ENCODE measurements at places on chromosomes 4 and X.

DNA sequence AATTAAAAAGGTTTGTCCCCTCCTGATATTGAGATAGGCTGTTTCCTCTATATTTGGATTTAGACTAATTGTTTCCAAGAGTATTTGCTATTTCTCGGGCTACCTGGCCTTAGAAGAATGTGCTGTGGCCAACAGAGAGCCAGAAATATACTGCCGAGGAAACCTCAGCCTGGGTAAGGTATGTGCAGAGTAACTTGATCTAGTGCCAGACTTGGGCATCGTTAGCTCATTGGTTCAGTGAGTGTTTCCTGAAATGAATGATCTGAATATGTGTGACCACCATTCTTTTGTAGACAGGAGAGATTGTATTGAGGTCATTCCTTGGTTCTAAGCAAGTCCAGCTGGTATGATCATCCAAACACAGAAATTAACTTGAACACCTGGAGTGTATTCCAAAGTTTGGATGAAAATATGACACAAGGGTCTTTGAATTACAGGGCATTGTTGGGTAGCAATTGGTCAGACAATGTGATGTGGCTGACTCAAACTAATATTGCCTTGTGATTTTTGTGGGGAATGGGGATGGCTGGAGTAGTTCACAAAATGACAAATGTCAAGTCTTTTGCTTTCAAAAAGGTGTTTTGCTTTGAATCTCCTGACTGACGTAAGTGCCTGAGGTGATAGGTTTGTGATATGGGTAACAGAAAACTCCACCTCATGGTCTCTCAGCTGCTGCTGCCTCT is 100.2 kb upstream of the CXCL13 start:
- no peaks in the 10 kb centered on the region for H3K36me3 ChIP-seq
- no peak overlapping the region for H3K4me3 ChIP-seq
- no peaks in the 10 kb centered on the region for H3K4me1 ChIP-seq
- DNase-seq: no peak
- H3K27ac ChIP-seq: no peak overlapping the region
- no peaks in the 10 kb centered on the region for H3K27me3 ChIP-seq

- no peak overlapping the region for H3K27ac ChIP-seq
- H3K27me3 ChIP-seq: no peaks in the 10 kb centered on the region
- H3K4me1 ChIP-seq: no peaks in the 10 kb centered on the region
- DNase-seq: no peak
- H3K4me3 ChIP-seq: no peak overlapping the region
Measured at GRCh38 chrX:69320116-69320515, 154.9 kb upstream of the PJA1 start.

- H3K27ac ChIP-seq: no peak overlapping the region
- H3K4me3 ChIP-seq: no peak overlapping the region
Measured at GRCh38 chr4:79174490-79175252, 151.2 kb downstream of the NAA11 start.

DNA sequence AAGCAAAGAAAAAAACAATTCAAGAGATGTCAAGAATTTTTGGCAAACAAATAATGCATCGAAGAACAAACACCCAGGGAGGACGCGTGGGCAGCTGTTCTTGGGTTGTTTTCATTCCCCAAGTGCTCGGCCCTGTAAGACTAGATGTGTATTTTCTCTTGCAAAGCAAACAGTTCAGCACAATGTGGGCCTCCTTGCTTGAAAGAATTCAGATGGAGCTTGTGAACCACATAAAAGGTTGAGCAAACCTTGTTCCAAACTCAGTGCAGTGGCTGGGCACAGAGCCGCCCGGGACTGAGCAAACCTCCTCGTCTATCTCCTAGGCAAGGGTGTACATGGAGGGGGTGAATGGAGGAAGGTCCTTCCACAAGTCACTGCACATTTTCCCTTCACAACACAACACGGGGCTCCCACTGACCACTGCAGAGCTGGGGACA is 82.4 kb downstream of the HTRA3 start:
- H3K27me3 ChIP-seq: no peaks in the 10 kb centered on the region
- peak; percentile 67 for DNase-seq
- H3K4me3 ChIP-seq: no peak overlapping the region
- H3K4me1 ChIP-seq: peaks cover 37% of the 10 kb centered on the region

DNA sequence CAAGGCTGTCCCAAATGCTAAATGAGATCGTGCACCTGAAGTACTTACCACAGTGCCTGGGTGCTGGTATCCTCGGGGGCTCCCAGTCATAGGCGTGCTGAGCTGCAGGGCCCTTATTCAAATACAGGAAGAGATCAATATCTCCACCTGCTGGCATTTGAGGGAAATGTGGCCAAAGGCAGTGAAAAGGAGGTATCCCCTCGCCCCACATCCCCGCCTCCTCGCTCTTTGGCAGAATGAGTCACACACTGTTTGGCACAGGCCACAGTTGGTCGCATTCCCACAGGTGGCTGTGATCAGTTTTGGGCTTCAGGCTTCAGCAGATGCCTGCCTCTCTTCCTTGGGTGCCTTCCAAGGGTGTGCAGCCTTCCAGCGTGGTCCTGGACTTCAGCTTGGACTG is 28.4 kb downstream of the ZNF185 start:
- H3K36me3 ChIP-seq: no peaks in the 10 kb centered on the region
- H3K4me3 ChIP-seq: no peak overlapping the region

DNA sequence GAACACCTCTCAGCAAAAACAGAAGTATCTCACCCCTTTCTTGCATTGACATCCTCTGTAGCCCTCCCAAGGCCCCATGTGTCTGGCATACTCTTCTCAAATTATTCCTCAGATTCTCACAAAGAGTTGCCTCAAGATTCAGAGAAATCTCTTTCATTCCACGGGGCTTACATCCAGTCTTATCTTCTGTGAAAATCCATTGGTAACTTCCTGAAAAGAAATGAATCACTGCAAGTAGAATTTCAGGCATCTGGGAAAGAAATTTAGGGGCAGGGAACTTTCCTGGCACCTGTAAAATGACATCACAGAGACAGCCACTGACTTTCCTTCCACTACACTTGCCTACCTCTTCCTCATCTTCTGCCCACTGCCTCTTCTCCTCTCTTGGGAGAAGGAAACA is 182.5 kb upstream of the ARHGEF9 start:
- H3K27me3 ChIP-seq: no peaks in the 10 kb centered on the region
- DNase-seq: no peak
- no peak overlapping the region for H3K27ac ChIP-seq

DNA sequence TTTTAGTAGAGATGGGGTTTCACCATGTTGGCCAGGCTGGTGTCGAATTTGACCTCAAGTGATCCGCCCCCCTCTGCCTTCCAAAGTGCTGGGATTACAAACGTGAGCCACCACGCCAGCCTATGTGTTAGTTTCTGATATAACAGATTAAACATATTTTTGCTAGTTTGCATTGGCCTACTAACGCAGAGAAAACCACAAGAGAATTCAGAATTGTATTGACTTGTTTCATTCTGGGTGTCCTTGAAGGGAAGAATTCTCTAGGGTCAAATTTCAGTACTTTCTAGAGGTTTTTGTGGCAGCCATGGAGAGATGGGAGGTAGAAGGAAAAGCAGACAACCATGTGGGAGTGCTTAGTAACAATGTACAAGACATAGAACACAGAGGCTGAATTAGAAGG is 46.1 kb upstream of the BMPR1B start:
- no peaks in the 10 kb centered on the region for H3K4me1 ChIP-seq
- no peaks in the 10 kb centered on the region for H3K27me3 ChIP-seq
- no peaks in the 10 kb centered on the region for H3K36me3 ChIP-seq
- H3K4me3 ChIP-seq: no peak overlapping the region
- H3K27ac ChIP-seq: no peak overlapping the region

- no peak overlapping the region for H3K4me3 ChIP-seq
- DNase-seq: peak; percentile 6
- no peaks in the 10 kb centered on the region for H3K27me3 ChIP-seq
Measured at GRCh38 chrX:1395646-1396216, 3.8 kb upstream of the SLC25A6 start.

DNA sequence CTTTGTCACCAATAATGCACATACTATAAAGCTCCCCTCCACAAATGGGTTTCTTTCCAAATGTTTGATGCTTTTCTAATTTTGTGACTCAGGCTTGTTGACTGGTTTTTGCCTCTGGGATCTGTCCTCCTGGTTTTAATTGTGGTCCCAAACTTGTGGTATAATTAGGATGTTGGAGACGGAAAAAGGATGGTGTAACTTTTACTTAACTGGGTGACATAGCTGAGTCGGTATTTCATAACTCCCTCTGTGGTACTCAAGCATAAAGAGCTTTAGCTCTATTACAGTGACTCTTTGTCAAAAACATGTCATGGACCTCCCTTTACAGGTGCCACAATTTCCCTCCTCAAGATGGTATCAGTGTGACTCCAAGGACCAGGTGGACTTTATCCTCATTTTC is 119.7 kb upstream of the RBPJ start:
- no peak for DNase-seq
- H3K4me3 ChIP-seq: no peak overlapping the region

- H3K4me3 ChIP-seq: no peak overlapping the region
- peak overlapping the region; percentile 45 for H3K27ac ChIP-seq
- H3K36me3 ChIP-seq: no peaks in the 10 kb centered on the region
- DNase-seq: no peak
Measured at GRCh38 chr4:143389579-143390195, 53.0 kb downstream of the GAB1 start.

DNA sequence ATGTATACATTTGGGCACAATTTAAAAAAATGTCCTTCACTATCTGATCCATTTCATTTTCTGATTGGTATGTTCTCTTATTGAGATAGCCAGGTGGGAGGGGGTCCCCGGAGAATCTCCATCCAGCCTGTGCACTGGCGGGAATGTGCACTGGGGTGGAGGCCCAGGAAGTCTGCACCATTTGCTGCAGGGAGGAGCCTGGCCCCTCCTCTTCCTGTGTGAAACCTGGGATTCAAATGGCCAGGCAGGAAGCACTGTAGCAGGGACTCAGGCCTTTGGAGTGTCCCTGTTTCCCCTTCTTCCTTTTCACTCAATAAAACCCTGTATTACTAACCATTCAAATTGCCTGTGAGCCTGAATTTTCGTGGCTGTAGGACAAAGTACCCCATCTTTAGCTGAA is 44.3 kb downstream of the GPRIN3 start:
- no peaks in the 10 kb centered on the region for H3K4me1 ChIP-seq
- H3K27ac ChIP-seq: no peak overlapping the region
- no peaks in the 10 kb centered on the region for H3K36me3 ChIP-seq

DNA sequence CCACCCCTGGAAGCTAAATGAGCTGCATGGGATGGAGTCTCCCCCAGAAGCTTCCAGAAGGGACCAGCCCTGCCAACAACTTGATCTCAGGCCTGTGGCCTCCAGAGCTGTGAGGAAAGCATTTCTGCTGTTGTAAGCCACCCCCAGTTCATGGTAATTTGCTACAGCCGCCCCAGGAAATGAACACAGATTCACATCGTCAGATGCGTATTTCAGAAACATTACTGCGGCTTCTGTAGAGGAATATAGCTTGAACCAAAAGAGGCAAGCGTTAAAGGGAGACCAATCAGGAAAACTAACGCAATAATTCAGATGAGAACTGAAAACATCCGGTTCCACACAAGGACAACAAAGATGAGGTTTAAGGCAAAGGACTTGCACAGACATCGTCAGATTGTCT is 128.4 kb upstream of the TBL1X start:
- H3K27ac ChIP-seq: no peak overlapping the region
- H3K36me3 ChIP-seq: no peaks in the 10 kb centered on the region
- no peak overlapping the region for H3K4me3 ChIP-seq
- peaks cover 6% of the 10 kb centered on the region for H3K4me1 ChIP-seq
- DNase-seq: no peak

DNA sequence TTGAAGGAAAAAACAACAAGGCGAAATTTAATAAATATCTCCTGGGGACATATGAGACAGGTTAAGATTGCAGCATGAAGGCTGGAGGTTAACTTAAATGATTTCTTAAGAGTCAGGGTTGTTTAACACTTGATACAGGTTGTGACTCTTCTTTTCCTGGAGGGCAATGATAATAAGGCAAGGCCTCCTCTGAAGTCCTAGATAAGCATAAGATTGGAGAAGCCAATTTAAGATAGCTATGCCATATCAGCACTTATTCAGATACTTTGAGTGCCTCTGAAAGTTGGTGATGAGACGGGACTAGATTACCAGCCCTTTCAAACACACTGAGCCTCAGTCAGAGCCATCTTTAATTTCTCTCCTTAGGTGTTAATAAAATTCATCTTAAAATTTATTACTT is 350.8 kb downstream of the FBXO8 start:
- H3K27me3 ChIP-seq: no peaks in the 10 kb centered on the region
- no peaks in the 10 kb centered on the region for H3K4me1 ChIP-seq
- no peaks in the 10 kb centered on the region for H3K36me3 ChIP-seq
- DNase-seq: no peak
- no peak overlapping the region for H3K27ac ChIP-seq
- no peak overlapping the region for H3K4me3 ChIP-seq

GRCh38 chr4:112520598-112521122 is 4.7 kb upstream of the NEUROG2 start:
- H3K27ac ChIP-seq: no peak overlapping the region
- H3K27me3 ChIP-seq: peaks cover 92% of the 10 kb centered on the region
- no peak overlapping the region for H3K4me3 ChIP-seq
- peaks cover 30% of the 10 kb centered on the region for H3K4me1 ChIP-seq
- no peak for DNase-seq

GRCh38 chrX:11351375-11352295 is 58.4 kb downstream of the AMELX start:
- no peak for DNase-seq
- H3K27me3 ChIP-seq: no peaks in the 10 kb centered on the region
- peak overlapping the region; percentile 65 for H3K27ac ChIP-seq

DNA sequence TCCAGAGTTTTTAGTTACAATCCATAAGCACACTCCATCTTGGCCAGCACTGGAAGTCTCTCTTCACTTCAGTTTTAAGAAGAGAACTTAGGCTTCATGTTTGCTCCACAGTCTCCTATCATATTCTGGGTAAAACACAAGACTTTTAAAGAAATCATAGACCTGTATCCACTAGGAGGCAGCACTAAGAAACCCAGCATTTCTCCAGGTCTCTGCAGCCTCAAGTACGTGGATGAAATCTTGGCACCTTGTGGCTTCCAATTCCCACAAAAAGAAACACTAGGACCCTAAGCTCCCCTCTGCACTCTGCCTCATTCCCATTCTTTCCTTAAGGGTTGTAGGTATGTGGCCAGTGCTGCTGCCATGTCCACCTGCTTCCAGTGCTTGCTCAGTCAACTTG is 367.3 kb upstream of the CASK start:
- no peaks in the 10 kb centered on the region for H3K4me1 ChIP-seq
- no peak overlapping the region for H3K4me3 ChIP-seq
- no peak for DNase-seq
- no peaks in the 10 kb centered on the region for H3K36me3 ChIP-seq

DNA sequence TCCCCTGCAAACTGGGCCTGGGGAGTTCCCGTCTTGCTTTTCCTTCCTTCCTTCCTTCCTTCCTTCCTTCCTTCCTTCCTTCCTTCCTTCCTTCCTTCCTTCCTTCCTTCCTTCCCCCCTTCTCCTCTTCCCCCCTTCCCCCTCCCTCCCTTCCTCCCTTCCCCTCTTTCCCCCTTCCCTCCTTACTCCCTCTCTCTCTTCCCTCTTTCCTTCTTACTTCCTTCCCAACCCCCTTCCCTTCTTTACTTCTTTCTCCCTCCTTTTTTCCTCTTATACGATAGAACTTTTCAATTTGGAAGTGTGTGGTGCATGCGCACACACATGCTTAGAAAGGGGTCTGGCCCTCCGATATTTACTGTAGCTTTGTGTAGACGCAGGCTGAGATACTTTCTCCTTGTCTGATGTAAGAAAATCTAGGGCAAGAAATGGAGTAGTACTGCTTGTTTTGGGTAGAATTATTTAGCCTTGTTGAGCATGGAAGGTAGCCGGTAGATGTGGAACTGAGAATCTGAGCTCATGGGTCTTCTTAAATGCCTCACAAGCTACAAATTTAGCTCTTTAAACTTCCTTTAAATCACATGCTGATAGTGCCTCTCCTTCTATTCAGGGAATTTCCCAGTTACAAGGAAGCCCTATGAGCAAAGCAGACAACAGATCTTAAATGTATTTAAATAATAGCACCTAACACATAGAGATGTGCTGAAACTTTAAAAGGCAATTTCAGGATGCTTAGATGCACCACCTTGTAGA is 189.6 kb downstream of the GPAT3 start:
- H3K27ac ChIP-seq: no peak overlapping the region
- H3K4me3 ChIP-seq: no peak overlapping the region
- no peaks in the 10 kb centered on the region for H3K4me1 ChIP-seq
